CD4-positive, alpha-beta T cell treated with Interleukin-4 for 4 hours (primary cell): ENCODE measurements at places on chromosomes 13 and 19.

DNA sequence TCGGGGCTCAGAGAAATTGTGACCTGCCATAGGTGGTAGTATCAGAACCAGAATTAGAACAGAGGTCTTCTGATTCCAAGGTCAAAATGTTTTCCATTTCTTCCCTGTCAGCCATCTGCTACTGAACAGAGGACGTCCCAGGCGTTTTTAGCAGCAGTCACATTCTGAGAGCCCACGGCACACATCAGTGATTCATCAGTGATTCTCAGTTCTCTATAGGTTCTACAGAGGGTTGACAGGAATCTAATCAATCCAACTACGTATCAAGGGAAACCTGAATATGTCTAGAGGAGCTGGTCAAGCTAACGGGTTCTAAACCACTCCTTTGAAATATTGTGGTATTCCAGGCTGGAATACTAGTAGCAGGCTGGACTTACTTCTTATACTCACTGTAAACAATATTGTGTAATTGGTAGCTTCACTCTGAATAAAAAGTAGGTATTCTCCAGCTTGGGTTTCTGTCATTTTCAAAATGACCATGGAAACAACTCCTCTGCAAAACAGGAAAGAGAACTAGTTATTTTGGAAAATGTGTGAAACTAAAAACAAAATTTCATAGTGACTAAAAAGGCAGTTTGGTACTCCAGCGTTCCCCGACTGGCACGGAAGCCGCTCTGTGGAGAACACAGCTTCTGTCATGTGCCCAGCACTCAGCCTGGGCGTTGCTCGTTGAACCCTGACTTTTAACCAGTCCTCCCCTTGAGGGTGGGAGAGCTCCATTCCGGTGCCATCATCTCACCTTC lies 43.2 kb downstream of the FLT3 start:
- no peak for DNase-seq

- peak; percentile 40 for DNase-seq
Observed at GRCh38 chr13:43908156-43909126, 28.7 kb downstream of the LACC1 start.

DNA sequence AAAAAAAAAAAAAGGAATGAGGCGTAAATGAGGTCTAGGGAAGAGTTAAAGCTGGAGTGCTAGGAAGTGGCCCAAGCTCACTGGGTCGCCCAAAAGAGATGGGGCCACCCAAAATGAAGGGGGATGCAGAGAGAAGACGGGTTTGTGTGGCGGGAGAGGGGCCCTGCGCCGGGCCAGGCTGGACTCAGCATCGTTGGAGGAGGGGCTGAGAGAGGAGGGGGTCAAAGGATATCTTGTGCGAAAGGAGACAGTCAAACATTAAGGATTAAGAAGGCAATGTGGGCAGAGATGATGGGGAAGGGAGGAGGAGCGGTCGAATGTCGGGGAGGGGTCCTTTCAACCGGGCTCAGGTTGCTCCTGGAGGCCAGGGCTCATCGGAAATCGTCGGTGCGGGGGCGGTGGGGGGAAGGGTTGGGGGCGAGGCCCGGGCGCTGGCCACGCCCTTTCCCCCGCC lies 825 bp upstream of the CARM1 start:
- DNase-seq: no peak

- DNase-seq: no peak
Observed at GRCh38 chr19:58332697-58333096, 5.9 kb downstream of the ZSCAN22 start.

- no peak for DNase-seq
Observed at GRCh38 chr13:98443329-98443728, 133.6 kb downstream of the STK24 start.

- no peak for DNase-seq
Observed at GRCh38 chr13:99295488-99296252, 11.5 kb downstream of the GPR183 start.

DNA sequence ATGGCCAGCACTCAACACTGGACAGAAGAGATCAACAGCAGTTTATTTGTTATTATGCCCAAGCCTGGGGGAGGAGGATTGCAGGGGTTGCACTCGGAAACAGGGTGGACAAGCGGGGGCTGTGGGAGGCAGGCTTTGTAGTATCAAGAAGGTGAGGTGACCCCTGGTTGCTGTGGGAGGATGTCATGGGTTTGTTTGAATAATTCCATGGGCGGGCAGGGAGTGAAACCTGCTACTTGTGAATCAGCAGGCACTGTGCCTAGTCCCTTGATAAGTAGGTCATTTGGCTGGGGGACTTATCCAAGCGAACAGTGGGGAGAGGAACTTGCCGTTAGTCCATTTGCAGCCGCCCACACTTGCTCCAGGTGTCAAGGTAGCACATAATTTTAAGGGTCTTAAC lies 84.4 kb upstream of the KCTD15 start:
- DNase-seq: no peak

GRCh38 chr13:36850790-36851438 lies 31.9 kb downstream of the RFXAP start:
- DNase-seq: no peak

GRCh38 chr13:110265341-110265681 lies 41.6 kb downstream of the COL4A1 start:
- no peak for DNase-seq

- no peak for DNase-seq
Observed at GRCh38 chr13:77898097-77898496, 20.5 kb downstream of the EDNRB start.

DNA sequence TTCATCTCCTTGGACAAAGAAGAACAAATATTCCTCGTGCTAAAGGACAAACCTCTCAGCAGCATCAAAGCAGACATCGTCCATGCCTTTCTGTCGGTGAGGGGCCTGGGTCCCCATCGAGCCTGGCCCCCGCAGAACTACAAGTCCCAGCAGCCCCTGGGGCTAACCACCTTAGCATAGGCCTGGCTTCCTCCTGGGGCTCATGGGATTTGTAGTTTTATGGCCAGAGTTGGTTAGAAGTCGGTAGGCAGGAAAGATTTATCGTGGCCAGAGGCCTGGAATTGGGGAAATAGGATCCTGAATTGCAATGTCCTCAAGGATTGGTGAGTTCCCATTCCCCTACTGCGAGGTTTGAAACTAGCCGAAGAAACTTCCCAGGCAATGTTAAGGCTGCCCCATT lies 19.6 kb downstream of the TMEM150B start:
- peak; percentile 46 for DNase-seq

DNA sequence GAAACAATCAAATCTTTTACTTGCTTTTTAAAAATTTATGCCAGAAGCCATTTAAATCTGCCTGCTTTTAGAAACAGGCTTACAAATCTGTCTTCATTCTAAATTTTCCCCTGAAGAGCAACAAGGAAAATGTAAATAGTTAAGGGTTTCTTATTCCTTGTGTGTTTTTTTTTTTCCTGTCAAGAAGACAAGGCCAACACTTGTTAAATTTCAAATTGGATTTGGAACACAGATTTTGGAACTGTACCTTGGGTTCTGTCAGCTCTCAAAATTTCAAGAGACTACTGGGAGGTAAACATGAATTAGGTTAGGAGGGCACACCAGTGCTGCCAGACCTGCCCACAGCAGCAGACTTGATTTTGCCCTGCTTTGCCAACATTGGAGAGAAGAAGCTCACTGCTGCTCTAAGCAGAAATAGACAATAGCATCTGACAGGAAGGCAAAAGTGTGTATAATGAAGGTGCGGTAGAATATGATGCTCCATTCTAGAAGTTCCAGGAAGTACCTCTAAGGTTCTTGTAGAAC lies 121.7 kb downstream of the NHLRC3 start:
- DNase-seq: no peak

DNA sequence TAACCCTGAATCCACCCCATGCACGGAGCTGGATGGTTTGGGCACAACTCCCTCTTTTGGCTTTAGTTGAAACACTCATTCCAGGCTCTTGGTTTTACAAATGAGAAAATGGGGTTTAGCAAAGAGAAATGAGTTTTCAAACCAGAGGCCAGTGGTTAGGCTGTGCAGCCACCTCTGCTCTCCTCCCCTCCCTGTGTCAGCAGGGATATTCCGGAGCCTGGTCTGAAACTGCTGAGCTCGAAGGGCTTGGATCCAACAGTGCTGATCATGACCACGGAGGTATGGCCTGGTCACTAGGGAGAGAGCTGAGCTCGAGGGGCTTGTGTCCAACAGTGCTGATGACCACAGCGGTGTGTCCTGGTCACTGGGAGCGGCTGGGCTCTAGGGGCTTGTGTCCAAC lies 41.5 kb downstream of the ZNF787 start:
- DNase-seq: no peak

GRCh38 chr19:31270897-31271296 lies 78.3 kb downstream of the TSHZ3 start:
- no peak for DNase-seq

GRCh38 chr13:48000559-48001113 lies 437 bp downstream of the SUCLA2 start:
- no peak for DNase-seq

DNA sequence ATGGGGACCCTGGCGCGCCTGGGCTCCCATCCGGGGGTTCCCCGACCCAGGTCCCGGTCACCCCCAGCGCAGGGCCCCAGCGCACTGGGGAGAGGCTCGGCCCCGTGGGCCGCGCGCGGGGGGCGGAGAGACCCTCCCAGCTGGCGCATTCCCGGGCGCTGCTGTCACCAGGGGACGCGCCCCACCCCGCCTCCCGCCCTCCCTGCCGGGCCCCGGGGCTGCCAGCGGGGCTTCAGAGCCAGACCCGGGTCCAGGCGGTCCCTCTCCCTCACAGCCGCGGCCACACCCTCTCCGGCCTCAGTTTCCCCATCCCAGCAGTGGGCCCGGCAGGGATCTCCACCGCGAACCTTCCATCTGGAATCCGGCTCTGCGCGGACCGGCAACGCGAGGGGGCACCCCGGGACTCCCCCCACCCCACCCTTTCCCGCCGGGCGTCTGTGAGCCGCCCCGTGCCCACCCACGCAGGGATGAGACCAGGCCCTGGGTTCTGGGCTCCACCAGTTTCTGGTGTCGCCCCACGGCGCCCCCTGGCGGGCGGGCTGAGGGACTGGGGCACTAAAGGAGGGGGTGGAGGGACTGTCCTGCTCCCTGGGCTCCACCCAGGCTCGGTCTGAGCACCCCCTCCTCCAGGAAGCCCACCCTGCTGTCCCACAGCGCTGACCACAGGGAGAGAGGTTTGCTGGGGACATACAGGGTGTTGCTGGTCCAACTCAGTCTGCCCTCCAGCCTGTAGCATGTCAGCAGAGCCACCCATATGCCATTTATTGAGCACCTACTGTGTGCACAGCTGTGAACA lies 878 bp upstream of the ADAMTSL5 start:
- DNase-seq: peak; percentile 52

- DNase-seq: no peak
Observed at GRCh38 chr19:15575406-15575805, 39.6 kb upstream of the CYP4F8 start.

GRCh38 chr13:98937911-98938381 lies 39.9 kb downstream of the DOCK9 start:
- no peak for DNase-seq

DNA sequence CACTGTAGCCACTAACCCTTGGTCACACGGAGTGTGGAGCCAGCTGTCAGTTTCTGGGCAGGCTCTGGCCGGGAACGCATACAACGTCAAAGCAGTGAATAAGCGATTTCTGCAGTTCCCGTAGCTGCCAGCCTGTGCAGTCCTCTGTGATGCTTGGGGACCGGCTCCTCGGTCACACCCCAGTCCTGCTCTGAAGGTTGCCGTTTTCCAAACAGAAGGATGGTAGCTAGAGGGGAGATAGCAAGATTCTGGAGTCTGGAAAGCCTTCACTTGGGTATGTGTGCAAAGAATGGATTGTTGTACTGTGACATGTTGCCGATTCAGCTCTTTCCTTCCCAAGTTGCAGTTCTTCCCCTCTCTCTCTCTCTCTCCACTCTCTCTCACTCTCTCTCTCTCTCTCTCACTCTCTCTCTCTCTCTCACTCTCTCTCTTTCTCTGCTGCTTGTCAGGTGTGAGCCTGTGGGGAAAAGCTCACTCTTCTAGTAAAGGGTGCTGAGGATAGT lies 38.7 kb upstream of the C1QTNF9 start:
- peak; percentile 82 for DNase-seq

GRCh38 chr19:56141417-56141993 lies 418 bp downstream of the ZNF444 start:
- no peak for DNase-seq

DNA sequence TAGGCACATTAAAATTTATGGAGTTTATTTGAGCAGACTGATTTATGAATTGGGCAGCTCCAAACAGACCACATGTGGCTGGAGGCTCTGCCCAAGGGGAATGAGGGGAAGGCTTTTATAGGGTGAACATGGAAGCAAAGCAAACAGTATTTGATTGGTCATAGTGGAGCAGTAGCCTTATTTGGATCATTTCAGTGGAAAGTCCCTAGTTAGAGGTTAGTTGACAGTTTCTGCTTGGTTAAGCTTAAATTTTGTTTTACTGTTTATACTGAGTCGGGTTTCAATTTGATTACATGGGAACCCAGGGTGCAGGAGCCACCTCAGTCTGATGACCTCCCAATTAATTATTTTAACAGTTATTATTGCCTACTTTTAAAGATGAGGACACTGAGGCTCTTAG lies 140.5 kb downstream of the NDFIP2 start:
- no peak for DNase-seq

GRCh38 chr19:719636-720344 lies 11.1 kb downstream of the PALM start:
- DNase-seq: no peak

DNA sequence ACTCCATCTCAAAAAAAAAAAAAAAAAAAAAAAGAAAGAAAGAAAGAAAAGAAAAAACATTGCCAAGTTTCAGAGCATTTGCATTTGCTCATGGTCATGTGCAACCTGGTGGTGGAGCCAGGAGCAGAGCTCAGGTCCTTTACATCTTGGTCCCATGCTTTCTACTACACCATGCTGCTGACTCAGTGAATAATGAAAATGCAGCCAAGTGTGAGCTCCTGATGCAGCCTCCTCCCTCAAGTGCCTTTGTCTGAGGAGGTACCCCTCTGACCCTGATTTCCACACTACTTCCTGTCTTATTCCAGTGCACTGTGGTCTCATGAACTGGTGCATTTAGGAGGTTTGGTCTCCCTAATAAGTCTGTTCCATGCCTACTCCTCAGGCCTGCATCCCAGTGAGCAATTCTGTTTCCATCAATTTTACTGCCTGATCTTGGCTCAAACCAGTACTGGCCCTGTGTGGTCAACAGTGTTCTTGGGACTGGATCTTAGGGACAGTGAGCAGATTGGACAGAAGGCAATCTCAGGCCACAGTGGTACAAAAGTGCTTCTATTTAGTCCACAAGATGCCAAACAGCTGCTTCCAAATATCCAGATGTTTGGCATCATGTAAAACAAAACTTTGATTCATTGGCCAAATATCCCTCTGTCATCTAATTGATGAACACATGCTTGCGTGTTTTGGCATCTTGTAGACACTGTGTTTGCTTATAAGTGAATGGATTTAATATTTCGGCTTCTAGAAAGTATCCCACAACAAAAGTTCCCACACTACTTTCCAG lies 28.8 kb upstream of the LRCH1 start:
- no peak for DNase-seq

- DNase-seq: no peak
Observed at GRCh38 chr13:30991184-30991583, 58.7 kb downstream of the TEX26 start.

DNA sequence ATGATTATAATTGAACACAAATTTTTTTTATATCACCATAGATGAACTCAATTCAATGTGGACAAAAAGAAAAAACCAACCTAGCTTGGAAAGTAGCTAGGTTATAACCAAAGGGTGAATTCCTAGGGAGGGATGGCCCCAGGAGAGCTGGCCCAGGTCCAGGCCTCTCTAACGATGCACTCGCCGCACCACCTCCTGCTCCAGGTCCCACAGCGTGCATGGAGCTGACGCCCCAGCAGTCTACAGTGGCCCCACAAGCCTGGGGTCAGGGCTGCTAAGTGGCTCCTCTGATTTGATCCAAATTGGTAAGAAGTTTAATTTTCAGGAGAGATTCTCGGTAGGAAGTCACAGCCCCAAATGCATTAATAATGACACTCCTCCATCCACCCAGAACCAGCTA lies 48.8 kb downstream of the TSHZ3 start:
- DNase-seq: no peak
